Activated CD4-positive, alpha-beta T cell treated with anti-CD3 and anti-CD28 coated beads, Interleukin-2, amount 50 U/mL, for 16 hours (primary cell): ENCODE measurements at places on chromosomes 11 and 22.

GRCh38 chr22:20253161-20253560, 15.0 kb downstream of the RTN4R start:
- no peak for DNase-seq

DNA sequence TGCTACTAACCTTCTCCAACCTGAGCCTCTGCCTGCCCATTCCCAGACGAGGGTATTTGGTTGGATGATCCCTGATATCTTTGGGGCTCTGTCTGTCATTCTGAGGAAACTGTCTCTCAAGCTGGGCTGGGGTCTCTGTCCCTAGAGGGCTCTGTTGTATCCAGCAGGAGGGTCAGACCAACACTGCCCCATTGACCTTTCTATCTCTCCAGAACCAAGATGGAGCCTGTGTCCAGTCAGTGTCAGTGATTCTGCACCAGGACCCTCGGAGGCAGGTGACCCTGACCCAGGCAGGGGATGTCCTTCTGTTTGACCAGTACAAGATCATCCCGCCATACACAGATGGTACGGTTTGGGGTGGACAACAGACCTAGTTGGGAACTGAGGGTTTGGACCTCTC, 21.9 kb downstream of the OTOG start:
- no peak for DNase-seq

- no peak for DNase-seq
Observed at GRCh38 chr11:130817330-130817944, 98.8 kb downstream of the SNX19 start.

DNA sequence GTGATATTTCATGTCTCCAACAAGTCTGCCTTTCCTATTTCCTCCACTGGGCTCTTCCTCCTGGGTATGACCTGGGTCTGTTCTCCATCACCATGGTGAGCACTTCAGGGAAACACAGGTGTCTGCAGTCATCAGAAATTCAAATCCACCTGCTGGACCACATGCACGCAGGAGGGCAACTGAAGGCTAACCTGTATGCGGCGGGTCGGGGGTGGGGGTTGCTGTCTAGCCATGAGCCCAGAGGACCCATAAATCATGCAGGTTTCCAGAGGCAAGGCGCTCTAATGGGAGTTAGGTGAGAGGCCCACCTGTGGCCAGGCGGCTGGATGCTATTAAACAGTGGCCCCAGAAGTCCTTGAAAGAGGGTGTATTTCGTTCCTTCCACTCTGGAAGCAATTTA, 11.1 kb upstream of the PAMR1 start:
- no peak for DNase-seq

- peak; percentile 65 for DNase-seq
Observed at GRCh38 chr11:12190511-12190910, 80.1 kb downstream of the MICAL2 start.

GRCh38 chr11:59854871-59855270, 9.6 kb upstream of the CBLIF start:
- DNase-seq: no peak

- no peak for DNase-seq
Observed at GRCh38 chr11:133966172-133966651, 9.4 kb upstream of the IGSF9B start.

- DNase-seq: peak; percentile 54
Observed at GRCh38 chr22:50270666-50271394, 650 bp upstream of the MAPK11 start.

- peak; percentile 55 for DNase-seq
Observed at GRCh38 chr11:112555491-112556364, 295.1 kb upstream of the PLET1 start.

DNA sequence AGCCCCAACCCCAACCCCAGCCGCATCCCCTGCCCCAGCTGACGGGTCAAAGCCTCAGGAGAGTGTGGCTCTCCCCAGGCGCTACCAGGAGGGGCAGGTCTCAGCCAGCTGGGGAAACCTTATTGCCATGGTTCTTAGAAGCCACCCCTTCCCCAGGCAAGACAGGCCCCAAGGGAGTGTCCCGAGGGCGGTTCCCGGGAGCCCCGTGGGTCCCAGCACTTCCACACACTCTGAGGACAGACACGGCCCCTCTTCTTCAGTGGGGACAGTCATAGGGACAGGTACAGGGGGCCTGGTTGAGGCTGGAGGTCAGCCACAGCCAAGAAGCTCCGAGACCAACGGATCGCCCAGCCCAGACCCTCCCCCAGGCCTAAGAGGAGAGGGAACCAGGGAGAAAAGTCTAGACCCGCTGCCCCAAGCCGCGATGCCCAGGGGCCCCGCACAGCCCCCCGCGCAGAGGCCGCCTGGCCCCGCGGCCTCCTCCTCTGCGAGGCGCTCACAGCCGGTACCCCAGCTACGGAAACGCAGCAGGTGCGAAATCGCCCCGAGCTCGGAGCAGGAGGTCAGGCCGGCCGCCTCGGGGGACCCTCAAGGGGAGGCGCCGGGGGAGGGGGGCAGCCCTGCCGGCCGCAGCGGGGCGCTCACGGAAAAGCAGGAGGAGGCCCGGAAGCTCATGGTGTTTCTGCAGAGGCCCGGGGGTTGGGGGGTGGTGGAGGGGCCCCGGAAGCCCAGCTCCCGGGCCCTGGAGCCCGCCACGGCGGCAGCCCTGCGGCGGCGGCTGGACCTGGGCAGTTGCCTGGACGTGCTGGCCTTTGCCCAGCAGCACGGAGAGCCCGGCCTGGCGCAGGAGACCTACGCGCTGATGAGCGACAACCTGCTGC, 2.6 kb downstream of the KLHDC7B start:
- no peak for DNase-seq

GRCh38 chr11:65065851-65066250, 7.5 kb upstream of the NAALADL1 start:
- DNase-seq: no peak

GRCh38 chr11:23283666-23284065, 423.4 kb upstream of the CCDC179 start:
- no peak for DNase-seq

- DNase-seq: no peak
Observed at GRCh38 chr11:1733716-1734640, 16.4 kb downstream of the IFITM10 start.

- DNase-seq: no peak
Observed at GRCh38 chr11:24267014-24267413, 229.8 kb upstream of the LUZP2 start.
